CD8-positive, alpha-beta T cell (primary cell): ENCODE measurements at places on chromosomes 4 and X.

GRCh38 chrX:47321386-47321785 lies 49.0 kb upstream of the ZNF157 start:
- no peak for DNase-seq

GRCh38 chrX:7219153-7219705 lies 71.3 kb upstream of the PUDP start:
- DNase-seq, result no peak

DNA sequence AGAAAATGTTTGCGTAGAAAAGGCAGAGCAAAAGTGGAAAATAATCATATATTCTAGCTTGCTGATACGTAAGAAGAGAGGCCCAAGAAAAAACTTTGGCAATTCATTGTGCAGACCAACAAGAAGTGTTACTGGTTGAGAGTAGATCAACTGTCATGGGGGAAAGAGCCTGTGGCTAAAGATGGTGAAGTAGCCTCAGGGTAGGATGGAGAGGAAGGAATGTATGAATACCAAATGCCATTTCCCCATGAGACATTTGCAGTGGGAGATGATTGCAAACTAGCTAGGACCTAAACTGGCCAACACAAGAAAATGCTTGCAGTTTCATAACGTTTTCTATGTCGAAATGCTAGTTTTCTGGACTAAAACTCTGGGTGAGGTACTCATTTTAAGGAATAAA lies 47.7 kb upstream of the ADGRL3 start:
- DNase-seq, result no peak

DNA sequence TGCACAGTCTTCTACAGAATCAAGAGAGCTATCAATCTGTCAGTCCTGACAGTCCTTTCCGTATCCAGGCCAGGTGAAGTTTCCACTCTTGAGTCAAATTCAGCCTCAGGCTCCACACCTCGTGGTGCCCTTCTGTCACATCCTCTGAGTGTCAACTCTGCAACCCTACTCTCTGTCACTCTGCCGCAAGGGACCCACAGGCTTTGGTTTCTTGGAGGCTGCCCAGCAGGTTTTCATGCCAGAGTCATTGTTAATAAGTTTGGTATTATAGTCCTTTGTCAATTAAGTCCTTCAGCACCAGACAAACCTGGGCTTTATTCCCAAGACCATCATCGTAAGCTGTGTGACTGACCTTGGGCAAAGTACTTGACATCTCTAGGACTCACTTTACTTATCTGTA lies 83.4 kb upstream of the KLHL13 start:
- no peak for DNase-seq

GRCh38 chr4:7987148-7987989 lies 47.7 kb upstream of the AFAP1 start:
- DNase-seq, result peak; percentile 84

DNA sequence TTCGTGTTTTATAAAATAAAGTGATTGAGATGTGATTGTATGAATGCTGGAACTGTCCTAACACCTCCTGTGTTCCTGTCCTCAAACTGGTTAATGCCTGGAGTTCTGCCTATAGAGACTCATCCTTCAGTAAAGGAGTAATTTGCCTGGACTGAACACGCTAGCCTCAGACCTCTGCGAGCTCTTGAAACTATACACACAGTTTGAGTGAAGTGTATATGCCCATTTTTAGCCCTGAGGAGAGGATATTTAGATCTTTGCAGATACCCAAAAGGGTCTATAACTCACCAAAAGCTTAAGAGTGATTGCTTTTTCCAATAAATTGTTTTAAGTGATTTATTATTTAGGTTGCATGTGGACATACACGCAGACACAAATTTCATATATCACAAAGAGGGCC lies 29.9 kb upstream of the STIM2 start:
- no peak for DNase-seq

- no peak for DNase-seq
Measured at GRCh38 chr4:76729460-76729859, 168.5 kb downstream of the SOWAHB start.

DNA sequence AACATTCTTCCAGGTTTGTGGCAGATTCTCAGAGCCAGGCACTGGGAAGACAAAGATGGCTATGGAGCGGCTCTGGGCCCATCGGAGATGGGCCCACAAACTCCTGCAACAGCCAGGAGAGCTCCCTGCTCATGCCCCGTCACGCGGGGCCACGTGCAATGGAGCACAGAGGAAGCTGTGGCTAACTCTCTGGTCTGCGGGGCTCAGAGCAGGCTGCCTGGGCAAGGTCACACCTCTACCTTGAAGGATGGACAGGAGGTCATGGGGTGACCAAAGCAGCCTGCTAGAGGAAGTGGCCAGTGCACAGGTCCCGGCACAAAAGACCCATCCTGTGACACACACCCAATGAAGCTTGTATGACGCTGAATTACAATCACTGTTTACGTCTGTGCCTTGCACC lies 45.2 kb downstream of the C4orf50 start:
- DNase-seq, result no peak

DNA sequence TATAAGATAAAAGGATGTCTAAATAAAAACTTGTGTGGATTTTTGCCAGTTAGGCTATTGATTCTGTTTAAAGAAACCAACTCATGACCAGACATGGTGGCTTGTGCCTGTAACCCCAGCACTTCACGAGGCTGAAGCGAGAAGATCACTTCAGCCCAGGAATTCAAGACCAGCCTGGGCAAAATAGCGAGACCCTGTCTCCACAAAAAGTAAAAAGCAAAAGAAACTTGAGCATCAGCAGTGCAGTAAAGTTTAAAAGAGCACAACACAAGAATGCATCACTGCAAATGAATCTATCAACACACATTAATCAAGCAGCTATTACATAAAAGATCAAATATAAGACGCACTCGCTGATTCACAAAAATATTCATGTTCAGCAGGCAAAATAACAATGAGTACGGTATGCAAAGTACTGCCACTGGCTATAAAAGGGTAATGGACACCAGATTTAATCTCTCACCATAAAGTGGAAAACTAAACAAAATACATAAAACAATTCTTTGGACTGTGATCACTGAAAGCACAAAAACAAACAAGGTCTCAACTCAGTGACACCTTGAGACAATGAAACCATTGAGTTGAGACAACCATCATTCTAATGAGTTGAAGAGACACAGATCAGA lies 41.3 kb downstream of the LRBA start:
- DNase-seq, result no peak

DNA sequence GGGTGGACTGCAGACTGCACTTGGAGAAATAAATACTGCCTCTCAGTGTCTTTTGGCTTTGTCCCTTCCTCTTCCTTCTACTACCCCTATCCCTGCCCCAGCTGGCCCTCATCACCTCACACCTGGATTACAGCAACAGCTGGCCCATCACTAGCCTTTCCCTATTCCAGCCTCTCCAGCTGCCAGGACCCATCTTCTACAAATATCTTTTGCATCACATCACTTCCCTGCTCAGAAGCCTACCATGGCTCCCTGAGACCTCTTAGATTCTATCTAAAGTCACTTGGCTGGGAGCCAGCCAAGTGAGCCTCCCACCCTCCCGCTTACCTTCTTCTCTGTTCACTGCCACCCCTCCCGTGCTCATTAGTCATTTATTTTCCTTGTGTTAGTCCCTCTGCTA lies 66.8 kb downstream of the TSC22D3 start:
- no peak for DNase-seq

DNA sequence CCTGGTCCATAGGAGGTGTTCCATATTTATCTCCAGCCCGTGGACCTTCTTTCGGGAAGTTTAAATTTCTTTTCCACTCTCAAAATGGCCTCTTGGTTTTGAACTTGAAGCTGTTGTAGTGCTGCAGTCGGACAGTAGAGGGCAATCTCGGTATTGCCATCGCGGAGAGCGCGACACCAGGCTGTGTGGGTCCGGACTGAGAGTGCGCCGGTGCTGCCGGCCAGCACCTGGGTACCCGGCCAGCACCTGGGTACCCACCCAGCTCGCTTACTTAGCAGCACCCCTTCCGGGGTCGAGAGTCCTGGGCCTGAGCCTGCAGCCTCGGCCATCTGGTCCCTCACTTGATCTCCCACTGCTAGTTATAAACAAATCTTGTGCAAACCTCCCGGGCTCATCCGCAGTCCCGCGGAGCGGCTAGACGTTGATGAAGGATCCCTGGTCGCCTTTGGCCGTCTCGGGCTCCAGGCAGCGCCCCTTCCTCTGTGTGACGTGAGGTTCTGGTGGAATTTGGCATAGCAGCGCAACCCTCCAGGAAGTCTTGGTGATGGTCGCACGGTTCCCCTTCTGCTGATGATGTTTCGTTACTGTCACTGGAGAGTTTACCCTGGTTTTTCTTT lies 18.0 kb downstream of the FAM9A start:
- peak; percentile 33 for DNase-seq

DNA sequence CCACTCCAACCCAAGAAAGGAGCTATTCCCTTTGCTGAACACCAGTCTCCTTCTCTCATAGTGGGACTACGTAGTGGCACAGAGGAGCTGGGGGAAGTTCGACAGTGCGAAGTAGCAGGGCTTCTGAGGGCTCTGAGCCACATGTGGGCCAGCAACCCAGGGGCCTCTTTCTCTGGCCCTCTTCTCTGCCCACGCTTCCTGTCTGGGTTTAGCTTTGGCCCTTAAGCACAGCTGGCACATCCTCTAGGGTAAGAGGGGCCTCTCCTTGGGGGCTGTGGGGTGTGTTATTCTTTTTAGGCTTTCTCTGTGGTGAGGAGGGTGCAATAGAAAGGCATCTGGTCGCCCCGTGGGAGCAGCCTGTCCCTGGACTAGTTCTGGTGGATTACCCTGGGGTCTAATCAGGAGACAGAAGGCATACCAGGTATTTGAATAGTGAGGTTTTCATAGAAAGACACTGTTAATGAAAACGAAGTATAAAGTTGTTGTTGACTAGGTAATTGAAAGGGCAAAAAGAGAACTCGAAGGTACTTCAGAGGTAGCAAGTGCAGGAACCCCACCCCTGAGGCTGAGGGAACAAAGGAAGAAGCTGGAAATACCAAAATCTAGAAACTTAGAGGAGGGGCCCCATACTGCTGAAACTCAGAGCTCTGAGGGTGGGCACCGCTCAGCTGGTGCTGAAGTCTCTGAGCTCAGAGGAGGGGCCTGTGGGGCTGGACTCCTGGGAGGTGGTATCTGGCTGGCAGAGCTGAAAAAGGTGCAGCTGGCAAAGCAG lies 151.9 kb upstream of the RPS6KA3 start:
- no peak for DNase-seq

DNA sequence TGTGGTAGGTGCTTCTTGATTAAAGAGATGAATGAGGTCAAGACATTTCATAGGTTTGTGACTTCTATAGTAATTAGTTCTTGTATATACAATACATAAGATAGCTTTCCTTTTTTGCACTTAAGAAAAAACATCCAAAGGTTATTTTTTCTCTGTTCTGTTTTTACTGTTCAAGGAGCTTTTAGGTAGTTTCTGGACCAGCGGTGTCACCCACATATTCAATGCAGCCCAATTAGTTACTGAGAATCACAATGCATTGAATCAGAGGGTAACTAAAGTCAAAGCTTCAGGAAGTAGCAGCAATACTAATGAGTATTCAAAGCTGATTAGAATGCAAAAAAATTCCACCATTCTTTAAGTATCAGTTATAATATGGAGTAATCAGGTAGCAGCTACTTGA lies 211.6 kb downstream of the SH2D1A start:
- no peak for DNase-seq

- DNase-seq, result no peak
Measured at GRCh38 chr4:124804041-124804440, 91.5 kb upstream of the ANKRD50 start.

DNA sequence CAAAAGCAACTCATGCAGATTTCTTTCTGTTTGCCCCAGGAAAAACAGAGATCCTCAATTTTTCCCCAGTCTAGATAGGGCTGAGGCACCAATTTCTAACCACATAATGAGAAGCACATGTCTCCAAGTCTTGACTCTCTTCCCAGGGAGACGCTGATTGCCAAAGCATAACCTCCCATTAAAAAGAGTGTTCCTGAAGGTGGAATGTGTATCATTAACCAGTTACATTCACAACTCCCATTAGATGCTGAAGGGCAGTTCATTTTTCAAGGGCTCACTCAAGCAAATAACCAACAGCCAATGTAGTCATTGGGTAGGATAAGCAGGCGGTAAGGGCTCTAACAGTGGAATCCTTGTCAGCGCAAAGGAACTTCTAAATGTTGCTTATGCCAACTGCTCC lies 27.5 kb downstream of the TMEM47 start:
- DNase-seq, result no peak
